ENCODE measurements at places on chromosomes 3 and 15.

DNA sequence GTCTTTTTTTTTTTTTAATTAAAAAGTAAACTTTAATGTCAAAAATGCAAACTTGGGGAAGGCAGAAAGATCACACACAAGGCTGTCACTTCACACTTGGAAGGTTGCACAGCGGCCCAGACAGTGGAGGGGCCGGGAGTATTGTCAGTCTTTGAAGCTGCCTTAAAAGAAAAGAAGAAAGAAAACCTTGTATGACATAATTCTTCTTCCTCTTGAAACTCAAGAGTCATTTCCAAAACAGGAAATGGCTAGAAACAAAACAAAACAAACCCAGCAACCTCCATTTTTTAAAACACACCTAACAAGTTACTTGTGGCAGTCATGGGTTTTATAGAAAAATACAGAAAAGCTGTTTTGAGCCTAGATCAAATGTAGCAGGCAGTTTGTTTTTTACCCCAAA is 68.1 kb upstream of the MAGI1 start:
- no peak for DNase-seq

DNA sequence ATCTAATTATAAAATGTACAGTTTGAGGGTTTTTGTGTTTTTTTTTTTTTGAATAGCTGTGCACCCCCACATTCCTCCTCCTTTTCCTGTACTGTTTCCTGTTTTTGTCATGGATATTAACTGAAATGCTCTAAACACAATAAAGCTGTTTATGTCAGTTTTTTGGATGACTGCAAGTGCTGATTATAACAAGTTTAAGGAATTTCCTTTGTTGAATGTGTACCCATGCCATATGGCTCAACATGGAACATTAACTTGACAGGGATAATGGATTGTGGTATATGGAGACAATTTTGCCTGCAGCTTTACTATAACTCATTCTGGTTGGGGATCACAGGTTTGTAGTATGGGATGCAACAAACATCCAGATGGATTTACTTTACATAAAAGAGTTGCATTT is 216.4 kb downstream of the TCF12 start:
- no peak for DNase-seq

DNA sequence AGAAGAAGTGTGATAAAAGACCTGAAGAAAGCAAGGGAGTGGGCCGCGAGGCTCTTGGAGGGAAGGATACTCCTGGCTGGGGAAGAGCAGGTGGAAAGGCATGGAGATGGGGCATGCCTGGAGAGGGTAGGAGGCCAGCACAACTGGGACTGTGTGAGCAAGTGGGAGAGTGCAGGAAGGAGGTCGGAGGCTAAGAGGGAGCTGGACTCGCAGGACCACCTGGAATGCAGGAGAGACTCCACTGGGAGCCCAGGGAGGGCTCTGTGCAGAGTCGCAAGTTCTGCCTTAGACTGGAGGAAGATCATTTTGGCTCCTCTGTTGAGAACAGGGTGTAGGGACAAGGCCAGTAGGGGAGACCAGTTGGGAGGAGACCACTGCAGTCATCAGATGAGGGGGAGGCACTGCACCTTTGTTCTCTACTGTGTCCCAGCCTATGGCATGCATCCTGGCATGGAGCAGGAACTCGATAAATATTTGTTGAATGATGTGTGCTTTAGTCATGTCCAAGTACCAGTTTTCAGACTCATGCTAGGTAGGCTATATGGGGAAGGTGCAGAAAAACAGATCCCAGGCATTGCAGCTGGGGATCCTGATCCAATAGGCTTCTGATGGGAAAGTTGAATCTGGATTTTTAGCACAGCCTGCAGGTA is 13.7 kb downstream of the FAM107A start:
- DNase-seq = no peak

- no peak for DNase-seq
These were observed 340.7 kb upstream of the KCNH8 start for GRCh38 chr3:18807593-18807992.

- DNase-seq = peak; percentile 56
These were observed 949 bp upstream of the RFC4 start for GRCh38 chr3:186807231-186807630.

GRCh38 chr15:100909989-100910955 is 8.9 kb upstream of the LRRK1 start:
- no peak for DNase-seq

DNA sequence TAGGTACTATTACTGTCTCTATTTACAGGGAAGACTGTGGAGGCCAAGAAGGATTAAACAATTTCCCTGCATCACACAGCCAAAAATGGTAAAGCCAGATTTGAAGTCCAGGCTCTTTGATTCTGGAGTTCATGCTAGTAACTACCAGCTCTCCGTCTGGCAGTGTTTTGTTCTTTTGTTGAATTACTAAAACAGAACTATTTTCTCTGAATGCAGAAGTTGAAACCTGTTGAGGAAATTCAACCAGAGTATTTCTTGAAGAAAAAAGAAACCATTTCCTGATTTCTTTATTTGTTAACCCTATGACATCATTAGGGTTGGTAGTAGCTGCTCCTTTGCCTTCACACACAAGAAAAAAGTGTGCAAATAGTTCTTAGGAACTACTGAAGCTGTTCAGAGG is 34.3 kb downstream of the CRTC3 start:
- peak; percentile 57 for DNase-seq

DNA sequence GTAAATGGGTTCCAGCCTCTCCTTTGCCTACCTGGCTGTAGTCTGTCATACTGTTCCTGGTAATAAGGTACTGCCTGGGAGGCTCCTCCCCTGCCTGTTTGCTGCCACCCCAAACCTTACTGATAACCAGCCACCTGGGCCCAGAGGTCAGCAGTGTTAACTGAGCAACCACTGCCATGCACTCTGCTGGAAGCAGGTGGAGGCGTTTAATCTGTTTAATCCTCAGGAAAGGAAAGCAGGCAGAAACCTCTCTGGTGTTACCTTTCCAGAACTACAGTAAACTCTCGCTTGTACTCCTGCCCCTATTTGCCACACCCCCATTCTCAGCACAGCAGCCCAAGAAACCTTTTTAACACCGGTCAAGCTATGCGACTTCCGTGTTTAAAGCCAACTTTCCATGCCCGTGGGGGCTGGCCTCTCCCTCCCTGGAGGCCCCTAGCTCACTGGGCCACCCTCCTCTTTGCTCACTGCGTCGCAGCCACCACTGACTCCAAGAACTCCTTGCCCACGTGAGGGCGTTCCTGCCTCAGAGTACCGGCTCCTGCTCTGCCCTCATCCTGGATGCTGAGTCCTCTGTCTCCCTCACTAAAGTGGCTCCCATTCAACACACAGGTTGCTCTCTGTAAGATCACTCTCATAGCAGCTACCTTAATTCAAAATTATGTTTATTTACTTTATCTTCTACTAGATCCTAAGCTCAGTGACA is 8.3 kb downstream of the BDH1 start:
- no peak for DNase-seq

DNA sequence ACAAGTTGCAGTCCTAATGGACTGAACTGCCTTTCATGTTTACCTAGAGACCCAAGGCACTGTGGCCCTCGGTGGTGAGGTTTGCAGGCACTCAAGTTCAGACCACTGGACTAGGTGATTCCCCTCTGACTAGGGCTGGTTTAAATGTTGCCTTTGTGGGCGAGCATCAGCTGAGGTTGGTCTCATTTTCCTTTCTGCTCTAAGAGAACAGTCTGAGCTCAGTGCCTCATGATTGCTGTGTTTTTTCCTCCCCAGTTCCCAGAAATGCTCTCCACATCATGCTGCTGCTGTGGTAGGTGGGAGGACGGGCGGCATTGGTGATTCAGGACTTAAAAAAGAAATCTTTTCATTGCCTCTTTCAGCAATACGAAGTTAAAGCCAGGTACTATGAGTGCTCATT is 237.2 kb downstream of the MBNL1 start:
- DNase-seq = no peak

GRCh38 chr3:172034786-172035685 is 4.3 kb upstream of the FNDC3B start:
- peak; percentile 65 for DNase-seq

- no peak for DNase-seq
These were observed 147.5 kb upstream of the SYNPR start for GRCh38 chr3:63130625-63131024.

GRCh38 chr3:60742606-60743145 is 508.6 kb downstream of the FHIT start:
- no peak for DNase-seq

GRCh38 chr3:115148142-115148790 is 1.2 kb upstream of the ZBTB20 start:
- DNase-seq = no peak
